Fibroblast of skin of left biceps (primary cell): ENCODE measurements at places on chromosomes 12 and 14.

DNA sequence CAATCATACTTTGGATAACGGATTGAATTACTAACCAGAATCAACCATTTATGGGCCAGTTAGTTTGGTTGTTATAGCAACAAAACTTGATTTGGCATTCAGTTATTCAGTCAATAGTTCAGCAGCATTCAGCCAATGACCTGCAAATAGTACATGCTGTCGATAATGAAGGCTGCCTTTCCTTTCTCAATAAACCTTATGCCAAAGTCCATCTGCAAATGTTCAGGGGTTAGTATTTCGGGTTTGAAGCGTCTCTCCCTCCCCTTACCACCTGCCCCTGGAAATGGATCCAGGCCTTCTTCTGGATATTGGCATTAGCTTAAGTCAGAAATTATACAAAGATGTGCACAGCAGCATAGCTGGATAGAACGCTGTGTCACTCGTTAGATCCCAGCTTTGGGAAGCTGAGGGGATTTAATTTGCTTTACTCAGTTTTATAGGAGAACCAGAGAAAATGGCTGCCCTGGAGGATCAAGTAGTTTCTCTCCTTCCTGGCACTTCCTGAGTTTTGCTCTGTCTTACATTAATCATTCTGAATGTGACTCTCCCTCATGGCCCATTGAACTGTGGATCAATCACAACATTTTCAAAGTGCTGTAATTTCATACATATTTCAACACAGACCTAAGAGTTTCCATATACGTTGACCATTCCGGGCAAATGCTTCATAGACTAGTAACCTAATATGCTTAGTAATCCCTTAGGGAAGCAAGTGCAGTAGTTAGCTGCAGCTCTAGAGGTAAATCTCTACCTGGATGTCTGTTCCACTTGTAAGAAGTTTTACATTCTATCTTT is 46.7 kb upstream of the PTPRR start:
- no peak for DNase-seq

GRCh38 chr12:39173726-39174125 is 268.3 kb upstream of the CPNE8 start:
- DNase-seq, result no peak

- no peak for DNase-seq
Observed at GRCh38 chr12:58443981-58444371, 476.3 kb downstream of the LRIG3 start.

DNA sequence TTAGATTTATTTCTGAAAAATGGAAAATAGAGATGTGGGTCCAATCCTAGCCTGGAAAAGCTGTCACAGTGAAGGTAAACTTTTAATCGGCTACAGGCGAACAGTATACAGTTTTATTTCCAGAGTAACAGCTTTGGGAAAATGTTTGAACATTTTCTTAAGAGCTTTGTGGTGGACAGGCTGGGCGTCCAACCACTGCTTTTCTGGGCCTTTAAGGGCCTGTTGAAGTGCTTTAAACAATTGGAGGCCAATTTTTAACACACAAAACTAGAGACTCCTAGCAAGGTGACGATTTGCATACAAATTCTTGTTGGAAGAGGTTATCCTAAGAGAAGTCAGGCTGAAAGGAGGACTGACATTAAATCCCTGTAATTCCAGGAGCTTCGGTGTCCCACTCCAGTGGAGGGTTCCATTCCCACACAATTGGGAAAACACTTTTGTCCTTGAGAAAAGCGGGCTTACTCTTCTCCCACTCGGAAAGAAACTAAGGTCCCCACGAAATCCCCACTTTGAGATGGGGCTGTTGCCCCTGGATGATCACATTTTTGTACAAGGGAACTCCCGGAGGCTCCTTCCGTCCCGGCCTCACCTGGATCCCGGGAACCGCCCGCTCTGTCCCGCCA is 26.9 kb downstream of the BCL11B start:
- DNase-seq, result no peak

- DNase-seq, result no peak
Observed at GRCh38 chr12:37672655-37673260, 643.8 kb upstream of the ALG10B start.
